ENCODE measurements at places on chromosomes 5 and 9. TPM values are rescaled to one million over a fixed set of nuclear protein-coding genes. Genes with fewer than 3 reads are reported as not detected.

The GCNT4 gene
- 0.27 TPM for total RNA-seq

The SPATA31A3 gene
- total RNA-seq = not detected

The PCDHA2 gene
- not detected for total RNA-seq

The PCDHGB1 gene
- 1.9 TPM for total RNA-seq

The PPP3R2 gene
- total RNA-seq = not detected

The PCDHA1 gene
- total RNA-seq = 0.14 TPM

The NDST1 gene
- 70.1 TPM for total RNA-seq
